ENCODE measurements at places on chromosomes 12 and 14. TPM values are rescaled to one million over a fixed set of nuclear protein-coding genes. Genes with fewer than 3 reads are reported as not detected.

- DNase-seq = no peak
Observed at GRCh38 chr14:64549016-64549415, 745 bp upstream of the PPP1R36 start.

Gene PROX2
- total RNA-seq = not detected

DNA sequence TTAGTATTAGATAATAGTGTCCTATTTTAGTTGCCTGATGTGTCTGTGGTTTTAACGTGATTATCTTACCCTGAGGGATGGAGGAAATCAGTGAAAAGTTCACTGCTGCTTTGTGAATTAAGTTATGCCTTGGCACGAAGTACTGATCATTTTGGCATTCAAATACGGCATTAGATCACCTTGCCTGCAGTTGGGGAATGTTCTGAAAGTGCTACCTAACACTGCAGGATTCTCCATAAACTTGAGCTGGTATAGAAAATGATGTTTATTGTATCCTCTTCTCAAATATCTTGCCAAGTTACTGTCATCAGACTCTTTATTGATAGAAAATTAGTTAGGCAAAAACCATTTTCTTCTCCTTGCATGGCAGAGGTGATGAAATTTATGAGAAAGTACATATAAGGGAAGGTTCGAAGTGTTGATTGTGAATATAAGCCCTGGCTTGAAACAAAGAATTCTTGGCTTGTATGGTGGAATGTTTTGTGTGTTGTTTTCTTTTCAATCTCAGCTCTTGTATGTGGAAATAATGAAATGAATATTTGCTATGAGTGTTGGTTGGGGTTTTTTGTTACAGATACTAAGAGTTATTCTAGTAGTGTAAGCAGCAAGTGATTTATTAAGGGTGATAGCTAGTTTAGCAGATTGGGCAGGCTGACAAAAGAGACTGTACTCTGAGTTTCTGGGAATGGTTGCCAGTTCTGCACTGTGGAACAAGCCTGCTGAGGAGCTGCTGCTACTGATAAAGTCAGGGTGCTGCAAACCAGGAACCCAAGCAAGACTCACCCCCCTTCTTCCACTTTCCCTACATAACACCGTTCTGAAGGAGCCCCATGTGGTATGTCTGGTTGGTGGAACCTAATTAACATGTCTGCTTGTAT, 448.3 kb downstream of the PCNX1 start:
- DNase-seq = peak; percentile 38

Gene PAPLN
- 21.9 TPM for total RNA-seq

Gene LGMN
- total RNA-seq = 28.8 TPM

Data from mammary epithelial cell (primary cell).